ENCODE measurements at places on chromosomes 7 and 10. TPM values are rescaled to one million over a fixed set of nuclear protein-coding genes. Genes with fewer than 3 reads are reported as not detected.

- H3K4me3 ChIP-seq, result no peak overlapping the region
- H3K4me1 ChIP-seq, result no peaks in the 10 kb centered on the region
- no peak overlapping the region for H3K27ac ChIP-seq
- no peak for DNase-seq
Observed at GRCh38 chr10:122475591-122476332, 14.4 kb downstream of the HTRA1 start.

GRCh38 chr10:59337201-59337652, 25.1 kb downstream of the FAM13C start:
- no peaks in the 10 kb centered on the region for H3K36me3 ChIP-seq
- no peaks in the 10 kb centered on the region for H3K4me1 ChIP-seq
- H3K27ac ChIP-seq, result no peak overlapping the region
- H3K27me3 ChIP-seq, result peaks cover 1% of the 10 kb centered on the region

- H3K4me1 ChIP-seq, result peaks cover 13% of the 10 kb centered on the region
- H3K4me3 ChIP-seq, result no peak overlapping the region
- no peaks in the 10 kb centered on the region for H3K36me3 ChIP-seq
- no peak overlapping the region for H3K27ac ChIP-seq
- H3K27me3 ChIP-seq, result no peaks in the 10 kb centered on the region
- DNase-seq, result no peak
Observed at GRCh38 chr7:36765605-36766004, 41.3 kb upstream of the AOAH start.

- H3K27ac ChIP-seq, result no peak overlapping the region
- H3K36me3 ChIP-seq, result no peaks in the 10 kb centered on the region
- H3K4me3 ChIP-seq, result no peak overlapping the region
- peaks cover 2% of the 10 kb centered on the region for H3K27me3 ChIP-seq
- no peaks in the 10 kb centered on the region for H3K4me1 ChIP-seq
Observed at GRCh38 chr10:75651417-75651816, 220.0 kb downstream of the LRMDA start.

GRCh38 chr10:26157734-26158133, 58.8 kb upstream of the GAD2 start:
- no peak overlapping the region for H3K4me3 ChIP-seq
- DNase-seq, result no peak
- H3K4me1 ChIP-seq, result no peaks in the 10 kb centered on the region
- peaks cover 3% of the 10 kb centered on the region for H3K27me3 ChIP-seq

IFIT1B gene
- not detected for total RNA-seq

GRCh38 chr7:81608748-81609382, 161.0 kb downstream of the HGF start:
- H3K36me3 ChIP-seq, result no peaks in the 10 kb centered on the region
- H3K4me1 ChIP-seq, result no peaks in the 10 kb centered on the region
- DNase-seq, result no peak
- H3K27ac ChIP-seq, result no peak overlapping the region
- no peak overlapping the region for H3K4me3 ChIP-seq

MKX gene
- total RNA-seq, result 0.63 TPM

PFKFB3 gene
- total RNA-seq, result 76.4 TPM

SLC26A3 gene
- not detected for total RNA-seq

- no peaks in the 10 kb centered on the region for H3K36me3 ChIP-seq
- DNase-seq, result no peak
- H3K27me3 ChIP-seq, result no peaks in the 10 kb centered on the region
- peak overlapping the region; percentile 70 for H3K27ac ChIP-seq
- H3K4me1 ChIP-seq, result peaks cover 65% of the 10 kb centered on the region
- H3K4me3 ChIP-seq, result no peak overlapping the region
Observed at GRCh38 chr10:5319863-5320262, 44.9 kb upstream of the UCN3 start.

GRCh38 chr7:82172881-82173280, 270.7 kb downstream of the CACNA2D1 start:
- no peak overlapping the region for H3K4me3 ChIP-seq
- H3K27ac ChIP-seq, result no peak overlapping the region
- no peak for DNase-seq

Measured in activated CD4-positive, alpha-beta memory T cell treated with anti-CD3 and anti-CD28 coated beads for 36 hours (primary cell).